ENCODE measurements at places on chromosomes 6 and 20.

DNA sequence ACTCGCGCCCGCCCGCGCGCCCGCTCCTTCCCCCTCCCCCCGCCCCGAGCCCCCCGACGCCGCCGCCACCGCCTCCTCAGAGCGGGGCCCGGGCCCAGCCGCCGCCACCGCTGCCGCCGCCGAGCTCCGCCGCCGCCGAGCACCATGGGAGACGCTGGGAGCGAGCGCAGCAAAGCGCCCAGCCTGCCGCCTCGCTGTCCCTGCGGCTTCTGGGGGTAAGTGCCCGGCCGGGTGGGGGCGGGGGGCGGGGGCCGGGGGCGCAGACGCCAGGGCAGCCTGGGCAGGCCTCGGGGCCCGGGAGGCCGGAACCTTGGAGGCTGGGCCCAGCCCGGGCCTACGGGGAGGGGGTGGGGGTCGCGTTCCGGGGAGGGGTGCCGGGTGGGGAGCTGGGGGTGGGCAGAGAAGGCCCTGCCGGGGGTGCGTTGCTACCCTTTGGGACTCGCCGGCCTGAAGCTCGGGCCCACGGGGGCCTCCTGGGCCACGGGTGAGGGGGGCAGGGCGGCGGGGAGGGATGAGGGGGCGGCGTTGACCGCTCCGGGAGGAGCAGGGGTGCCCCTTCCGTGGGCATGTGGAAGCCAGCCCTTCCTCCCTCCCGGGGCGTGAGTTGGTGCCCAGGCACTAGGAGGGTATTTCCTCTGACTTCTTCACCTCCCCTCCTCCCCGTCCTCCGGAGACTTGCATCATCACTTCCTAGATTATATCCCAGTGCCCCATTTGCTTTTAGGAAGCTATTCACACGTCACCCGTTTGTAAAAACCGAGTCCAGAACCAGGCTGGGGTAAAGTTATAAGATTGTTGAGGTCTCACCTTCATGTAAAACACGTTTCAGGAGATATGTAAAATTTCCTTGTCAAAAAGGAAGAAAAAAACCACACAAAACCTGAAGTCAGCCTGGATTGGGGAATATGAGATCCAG is 533 bp downstream of the ZFAND3 start:
- DNase-seq = peak; percentile 39

- no peak for DNase-seq
These were observed 613.1 kb downstream of the EPHA7 start for GRCh38 chr6:92806254-92806653.

DNA sequence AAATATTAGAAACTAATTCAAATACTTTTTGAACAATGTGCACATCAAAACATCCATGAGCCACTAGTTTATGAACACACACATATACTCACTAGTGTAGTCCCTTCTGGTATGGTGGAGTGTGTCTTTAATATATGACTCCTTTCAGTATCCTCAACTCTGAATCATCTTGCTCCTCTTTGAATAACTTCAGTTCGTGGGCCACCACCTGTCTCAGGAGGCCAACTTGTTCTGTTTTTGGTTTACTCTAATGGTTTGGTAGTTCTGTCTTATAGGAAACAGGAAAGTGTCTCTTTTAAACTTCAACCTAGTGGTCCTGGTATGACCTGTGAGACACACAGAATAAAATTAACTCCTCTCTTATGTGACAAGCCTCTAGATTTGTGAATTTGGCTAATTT is 55.6 kb downstream of the ZNF292 start:
- no peak for DNase-seq

DNA sequence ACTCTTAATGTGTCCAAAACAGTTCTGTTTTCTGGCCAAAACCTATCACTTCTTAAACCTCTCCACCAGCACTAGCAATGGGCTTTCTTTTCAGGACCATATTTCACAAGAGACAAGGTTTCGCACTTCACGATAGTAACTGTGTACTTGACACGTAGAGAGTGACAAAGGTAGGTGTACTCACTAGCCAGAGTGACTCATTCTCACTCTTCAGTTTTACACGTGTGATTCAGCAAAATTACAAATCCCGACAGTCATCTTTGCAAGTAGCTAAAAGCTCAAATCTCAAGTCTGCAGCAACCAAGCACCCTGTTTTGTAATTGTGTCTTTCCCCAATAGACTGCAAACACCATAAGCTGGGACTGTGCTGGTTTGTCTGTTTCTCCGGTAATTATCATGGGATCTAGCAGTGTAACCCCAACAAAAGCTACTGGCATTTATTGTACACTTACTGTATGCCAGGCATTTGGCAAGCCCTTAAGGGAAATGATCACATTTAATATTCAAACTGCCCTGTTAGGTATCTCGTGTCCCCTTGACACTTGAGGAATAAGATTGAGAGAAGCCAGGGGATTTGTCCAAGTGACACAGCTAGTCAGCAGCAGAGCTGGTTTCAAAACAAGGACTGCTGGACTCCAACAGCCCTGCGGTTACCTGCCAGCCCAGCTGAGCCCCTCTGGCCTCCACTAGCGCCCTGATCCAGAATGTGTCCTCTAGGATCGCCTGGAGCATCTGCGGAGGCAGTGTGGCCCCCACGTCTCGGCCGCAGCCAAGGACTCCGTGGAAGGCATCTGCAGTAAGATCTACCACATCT is 9.9 kb downstream of the PCIF1 start:
- no peak for DNase-seq

DNA sequence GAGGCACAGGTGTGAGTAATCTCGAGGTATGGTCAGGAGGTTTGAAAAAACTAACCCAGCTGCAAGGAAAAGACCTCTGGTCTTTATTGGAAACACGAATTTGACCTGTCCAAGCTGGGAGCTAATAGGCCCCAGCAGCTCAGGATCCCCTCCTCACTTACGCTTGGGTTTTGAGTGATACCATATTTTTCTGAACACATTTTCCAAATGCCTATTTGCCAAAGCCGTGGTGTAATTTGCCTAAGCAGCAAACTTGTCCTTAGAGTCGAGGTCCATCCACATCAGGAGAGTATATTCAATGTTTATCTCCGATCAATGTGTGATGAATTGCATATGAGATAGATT is 128.0 kb downstream of the BCAS1 start:
- no peak for DNase-seq

GRCh38 chr6:11752360-11752759 is 26.2 kb downstream of the ADTRP start:
- no peak for DNase-seq

- no peak for DNase-seq
These were observed 40.4 kb downstream of the SNX5 start for GRCh38 chr20:17928211-17928611.

GRCh38 chr6:147321260-147321659 is 117.0 kb downstream of the STXBP5 start:
- DNase-seq = no peak

- DNase-seq = peak; percentile 60
These were observed 59.9 kb downstream of the SULF2 start for GRCh38 chr20:47725248-47725973.

- no peak for DNase-seq
These were observed 492.5 kb upstream of the FLRT3 start for GRCh38 chr20:14829906-14830305.

DNA sequence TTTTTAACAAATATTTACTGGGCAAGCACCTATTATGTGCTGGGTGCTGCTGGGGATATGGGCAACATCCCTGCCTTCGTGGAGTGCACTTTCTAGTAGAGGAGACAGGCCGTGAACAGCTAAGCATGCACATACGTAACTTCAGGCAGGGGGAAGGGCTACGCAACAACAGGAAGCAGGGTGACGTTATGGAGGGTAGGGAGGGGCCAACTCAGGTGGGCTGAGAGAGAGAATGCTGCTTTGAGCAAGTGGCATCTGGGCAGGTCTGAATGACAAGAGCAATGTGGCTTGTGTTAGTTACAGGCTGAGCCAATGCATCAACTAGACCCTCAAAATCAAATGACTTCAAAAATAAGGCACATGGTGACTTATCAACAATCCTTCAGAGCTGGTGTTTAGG is 112.1 kb downstream of the CDC5L start:
- DNase-seq = no peak

DNA sequence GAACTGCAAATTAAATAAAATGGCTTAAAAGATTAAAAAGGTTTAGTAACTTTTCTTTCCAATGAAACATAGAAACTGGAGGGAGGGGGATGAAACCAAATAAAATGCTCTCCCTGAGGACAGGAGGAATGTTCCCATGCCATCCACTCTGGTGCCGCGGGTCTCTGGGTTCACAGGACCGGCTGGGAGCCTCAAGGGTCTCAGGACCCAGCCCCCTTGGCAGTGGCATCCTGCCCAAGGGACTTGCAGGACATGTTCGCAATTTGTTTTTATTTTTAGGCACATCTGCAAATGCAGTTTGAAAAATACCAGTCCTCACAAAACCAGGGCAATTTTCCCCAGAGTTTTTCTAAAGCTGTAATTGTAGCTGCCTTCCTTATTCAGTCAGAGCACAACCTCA is 7.5 kb downstream of the BEND3 start:
- DNase-seq = no peak

DNA sequence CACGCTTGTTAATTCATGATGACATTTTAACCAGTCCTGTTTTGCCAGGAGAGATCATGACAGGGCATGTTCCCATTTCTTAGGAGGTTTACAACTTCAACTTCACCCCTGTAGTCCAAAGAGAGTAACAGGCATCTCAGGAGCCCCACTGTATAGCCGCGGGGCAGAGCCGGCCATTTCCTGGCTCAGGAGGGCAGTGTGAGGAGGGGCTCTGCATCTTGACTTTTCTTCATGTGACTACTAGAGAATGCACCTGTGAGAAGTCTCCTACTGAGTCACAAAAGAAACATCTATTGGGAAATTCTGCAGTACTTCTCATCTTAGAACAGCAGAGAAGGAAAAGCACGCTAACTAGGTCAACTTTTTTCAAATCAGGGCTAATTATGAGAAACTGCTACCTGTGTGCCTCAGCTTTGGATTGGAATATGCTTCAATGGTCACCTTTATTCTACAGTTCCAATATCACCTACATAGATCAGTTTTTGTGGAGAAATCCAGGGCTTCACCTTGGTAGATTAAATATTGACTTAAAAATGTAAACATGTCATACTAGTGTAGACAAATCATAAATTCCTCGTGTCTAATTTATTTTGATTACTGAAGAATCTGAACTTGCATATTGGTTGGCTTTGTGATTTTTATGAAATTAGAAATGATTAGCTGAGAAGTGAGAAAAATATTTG is 28.6 kb upstream of the SIM1 start:
- no peak for DNase-seq

DNA sequence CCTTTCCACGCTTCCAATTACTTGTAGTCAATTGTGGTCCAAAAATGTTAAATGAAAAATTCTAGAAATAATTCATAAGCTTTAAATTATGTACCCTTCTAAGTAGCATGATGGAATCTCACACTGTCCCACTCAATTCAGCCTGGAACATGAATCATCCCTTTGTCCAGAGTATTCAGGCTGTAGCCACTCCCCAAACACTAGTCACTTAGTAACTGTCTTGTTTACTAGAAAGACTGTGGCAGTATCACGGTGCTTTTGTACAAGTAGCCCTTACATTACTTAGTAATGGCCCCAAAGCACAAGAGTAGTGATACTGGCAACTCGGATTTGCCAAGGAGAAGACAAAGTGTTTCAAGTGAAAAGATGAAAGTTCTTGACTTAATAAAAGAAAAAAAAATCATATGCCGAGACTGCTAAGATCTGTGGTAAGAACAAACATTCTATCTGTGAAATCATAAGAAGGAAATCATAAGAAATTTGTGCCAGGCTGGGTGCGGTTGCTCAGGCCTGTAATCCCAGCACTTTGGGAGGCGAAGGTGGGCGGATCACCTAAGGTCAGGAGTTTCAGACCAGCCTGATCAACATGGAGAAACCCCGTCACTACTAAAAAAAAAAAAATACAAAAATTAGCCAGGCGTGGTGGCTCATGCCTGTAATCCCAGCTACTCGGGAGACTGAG is 168.5 kb upstream of the SIM1 start:
- DNase-seq = no peak

GRCh38 chr6:90764001-90764400 is 177.1 kb upstream of the MAP3K7 start:
- no peak for DNase-seq

DNA sequence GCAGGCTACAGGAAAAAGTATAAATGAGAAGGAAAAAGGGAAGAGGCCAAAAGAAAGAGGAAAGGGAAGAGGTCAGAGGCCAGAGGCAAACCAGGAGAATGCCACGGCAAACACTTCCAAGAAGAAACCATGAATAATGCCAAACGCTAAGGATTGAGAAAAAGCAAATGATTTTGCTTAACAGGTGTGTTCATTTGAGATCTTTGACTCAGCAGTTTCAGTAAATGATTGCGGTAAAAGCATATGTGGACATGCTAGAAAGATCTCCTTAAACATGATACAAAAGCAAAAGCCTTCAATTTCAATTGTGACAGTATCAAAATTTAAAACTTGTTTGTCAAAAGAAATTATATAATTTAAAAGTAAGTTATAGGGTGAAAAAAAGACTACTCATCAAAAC is 70.6 kb downstream of the UBE3D start:
- no peak for DNase-seq

DNA sequence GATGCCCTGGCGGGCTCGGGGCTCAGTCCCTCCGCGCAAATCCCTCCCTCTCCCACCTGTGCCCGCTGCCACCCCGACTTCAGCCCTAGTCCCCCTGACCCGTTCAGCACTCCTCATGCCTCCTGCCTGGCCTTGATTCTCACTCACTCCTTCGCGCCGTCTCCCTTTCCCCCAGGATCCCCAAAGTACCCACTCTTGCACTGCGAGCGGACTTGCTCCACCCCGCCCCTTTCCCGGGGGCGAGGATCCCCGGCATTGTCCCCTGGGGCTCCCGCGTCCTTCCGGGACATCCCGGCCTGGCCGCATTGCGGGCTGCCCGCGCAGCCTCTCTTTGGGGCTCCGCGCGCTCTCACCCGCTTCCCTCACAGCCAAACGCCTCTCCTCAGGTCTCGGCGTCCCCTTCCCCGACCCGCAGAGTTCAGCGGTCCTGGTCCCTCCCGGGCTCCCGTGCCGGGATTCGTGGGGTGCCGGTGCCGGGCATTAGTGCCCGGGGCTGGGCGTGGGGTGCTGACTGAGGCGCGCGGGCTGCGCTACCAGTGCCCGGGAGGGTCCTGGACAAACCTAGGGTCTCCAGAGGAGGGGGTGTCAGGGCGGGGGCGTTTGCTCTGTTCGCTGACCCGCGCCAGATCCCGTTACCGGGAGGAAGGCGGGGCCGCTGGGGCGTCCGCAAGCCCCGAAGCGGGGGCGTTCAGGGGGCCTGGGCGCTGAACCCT is 45.5 kb upstream of the SUPT3H start:
- peak; percentile 42 for DNase-seq
